Caki2 (cell line): ENCODE measurements at places on chromosomes 2 and 18.

- DNase-seq = peak; percentile 31
Measured at GRCh38 chr2:162710287-162710890, 128.2 kb downstream of the KCNH7 start.

DNA sequence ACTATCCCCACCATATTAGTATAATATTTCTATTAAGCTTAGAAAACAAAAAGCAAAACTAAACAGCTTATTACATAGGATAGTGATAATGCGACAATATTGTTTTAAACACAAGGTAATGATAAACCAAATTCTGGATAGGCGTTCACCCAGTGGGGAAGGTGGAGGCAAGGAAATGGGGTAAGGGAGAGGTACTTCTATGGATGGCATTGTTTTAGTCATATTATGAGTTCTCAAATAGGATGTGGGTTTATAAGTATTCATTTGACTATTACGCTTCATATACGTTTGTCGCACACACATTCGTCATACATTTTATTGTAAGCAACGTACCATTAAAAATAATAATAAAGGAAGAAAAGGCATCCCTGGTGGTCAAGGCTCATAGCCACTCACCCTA lies 88.8 kb upstream of the DNMT3A start:
- no peak for DNase-seq

GRCh38 chr18:12995952-12996477 lies 4.9 kb downstream of the CEP192 start:
- DNase-seq = no peak

GRCh38 chr2:964562-964961 lies 13.9 kb downstream of the SNTG2 start:
- DNase-seq = no peak

DNA sequence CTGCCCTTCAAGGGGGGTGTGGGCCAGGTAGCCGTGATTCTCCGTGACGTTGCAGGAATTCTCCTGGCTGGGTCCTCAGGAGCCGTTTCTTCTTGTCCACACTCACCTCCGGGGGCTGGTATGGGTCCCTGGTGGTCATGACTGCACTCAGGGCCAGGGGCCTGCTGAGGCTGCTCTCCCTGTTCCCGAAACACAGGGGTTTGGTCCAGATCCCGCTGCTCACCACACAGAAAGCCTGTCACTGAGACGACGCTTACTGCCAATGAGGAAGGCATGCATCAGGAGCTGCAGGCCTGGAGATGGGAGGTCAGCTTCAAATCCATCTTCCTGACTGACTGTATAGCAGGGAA lies 160.7 kb downstream of the RTP5 start:
- DNase-seq = no peak

- DNase-seq = no peak
Measured at GRCh38 chr2:169415233-169415748, 53.0 kb upstream of the LRP2 start.

GRCh38 chr2:158905784-158906183 lies 62.7 kb upstream of the TANC1 start:
- no peak for DNase-seq

DNA sequence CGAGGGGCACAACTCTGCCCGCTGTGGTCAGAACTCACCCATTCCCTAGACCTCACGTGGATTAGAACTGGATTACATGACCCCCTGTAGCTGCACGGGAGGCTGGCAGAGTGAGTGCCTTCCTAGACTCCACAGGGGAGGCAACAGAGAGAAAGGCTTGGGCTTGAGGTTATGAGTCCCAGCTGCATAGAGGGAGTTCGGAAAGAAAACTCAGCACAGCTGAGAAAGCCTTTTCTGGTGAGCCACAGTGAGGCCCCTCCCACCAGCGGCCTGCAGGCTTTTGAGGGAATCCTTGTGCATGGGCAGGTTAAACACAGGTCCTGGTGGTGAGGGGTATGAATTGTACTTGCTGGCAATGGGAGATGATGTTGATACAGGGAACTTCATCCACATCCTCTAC lies 217.3 kb downstream of the FHOD3 start:
- no peak for DNase-seq

DNA sequence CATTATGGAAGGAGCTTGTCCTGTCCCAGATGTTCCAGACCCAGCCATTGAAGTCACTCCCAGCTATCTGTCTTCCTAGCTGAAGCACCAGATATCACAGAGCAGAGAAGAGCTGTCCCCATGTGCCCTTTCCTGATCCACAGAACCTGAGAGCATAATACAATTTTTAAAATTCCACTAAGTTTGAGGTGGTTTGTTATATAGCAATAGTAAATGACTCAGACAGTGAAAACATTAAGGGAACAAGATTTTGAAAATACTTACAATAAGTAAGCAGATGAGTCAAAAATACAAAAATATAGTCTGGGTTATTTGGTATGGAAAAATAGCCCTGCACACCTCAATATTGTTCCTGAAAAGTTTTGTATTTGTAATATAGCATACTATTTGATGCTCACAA lies 85.8 kb upstream of the GLS start:
- no peak for DNase-seq

DNA sequence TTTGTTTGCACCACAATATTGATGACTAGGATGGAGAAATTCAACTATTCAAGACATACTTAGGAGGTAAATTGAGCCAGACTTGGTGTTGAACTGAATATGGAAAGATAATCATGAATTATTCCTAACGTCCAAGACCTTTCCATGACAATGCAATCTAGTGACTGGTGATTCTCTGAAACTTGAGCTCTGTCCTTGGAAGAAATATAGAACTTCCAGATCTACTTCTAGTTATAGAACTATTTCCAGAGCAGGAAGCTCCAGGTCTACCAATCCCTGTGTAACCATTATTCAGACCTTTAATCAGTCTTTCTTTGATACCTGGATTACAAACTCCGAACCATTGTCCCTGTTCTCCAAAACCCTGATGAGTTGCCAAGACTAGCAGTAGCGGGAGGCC lies 272.6 kb upstream of the SLC14A2 start:
- no peak for DNase-seq

GRCh38 chr18:36903215-36903928 lies 74.4 kb downstream of the KIAA1328 start:
- no peak for DNase-seq

- no peak for DNase-seq
Measured at GRCh38 chr18:63157293-63158011, 162.1 kb downstream of the BCL2 start.
